NCI-H187 (cell line): ENCODE measurements at places on chromosomes 5 and 9.

- DNase-seq = no peak
Measured at GRCh38 chr5:6083311-6083978, 294.9 kb downstream of the MED10 start.

DNA sequence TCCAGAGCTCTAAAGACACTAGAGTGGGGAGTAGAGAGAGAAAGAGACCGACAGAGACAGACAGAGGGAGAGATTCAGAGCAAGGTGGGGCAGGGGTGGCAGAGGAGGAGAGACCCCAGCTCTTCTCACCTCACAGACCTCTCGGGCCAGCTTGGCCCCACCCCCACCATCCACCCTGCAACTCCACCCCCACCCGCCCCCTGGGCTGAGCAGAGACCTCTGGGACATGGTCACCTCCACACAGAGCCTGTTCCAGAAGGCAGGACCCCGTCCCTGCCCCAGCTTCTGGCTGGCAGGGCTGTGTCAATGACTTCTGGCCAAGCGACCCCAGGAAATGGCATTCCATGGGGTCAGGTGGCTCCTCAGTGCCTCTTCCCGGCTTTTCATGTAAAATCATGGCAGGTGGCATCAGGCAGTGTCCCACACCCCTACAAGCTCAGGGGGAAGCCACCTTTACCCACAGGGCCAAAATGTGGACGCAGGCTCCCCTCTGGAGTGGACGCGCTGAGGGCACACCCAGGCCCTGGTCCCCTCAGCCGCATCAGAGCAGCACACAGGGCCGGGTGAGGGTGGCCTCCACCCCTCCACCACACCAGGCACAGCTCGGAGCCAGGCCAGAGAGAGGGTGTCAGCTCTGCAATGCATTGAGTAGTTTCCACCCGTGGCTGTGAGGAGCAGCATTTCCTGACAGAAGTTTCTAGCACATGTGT is 131.2 kb upstream of the LPCAT1 start:
- no peak for DNase-seq

- no peak for DNase-seq
Measured at GRCh38 chr5:124605541-124605940, 140.9 kb downstream of the ZNF608 start.

DNA sequence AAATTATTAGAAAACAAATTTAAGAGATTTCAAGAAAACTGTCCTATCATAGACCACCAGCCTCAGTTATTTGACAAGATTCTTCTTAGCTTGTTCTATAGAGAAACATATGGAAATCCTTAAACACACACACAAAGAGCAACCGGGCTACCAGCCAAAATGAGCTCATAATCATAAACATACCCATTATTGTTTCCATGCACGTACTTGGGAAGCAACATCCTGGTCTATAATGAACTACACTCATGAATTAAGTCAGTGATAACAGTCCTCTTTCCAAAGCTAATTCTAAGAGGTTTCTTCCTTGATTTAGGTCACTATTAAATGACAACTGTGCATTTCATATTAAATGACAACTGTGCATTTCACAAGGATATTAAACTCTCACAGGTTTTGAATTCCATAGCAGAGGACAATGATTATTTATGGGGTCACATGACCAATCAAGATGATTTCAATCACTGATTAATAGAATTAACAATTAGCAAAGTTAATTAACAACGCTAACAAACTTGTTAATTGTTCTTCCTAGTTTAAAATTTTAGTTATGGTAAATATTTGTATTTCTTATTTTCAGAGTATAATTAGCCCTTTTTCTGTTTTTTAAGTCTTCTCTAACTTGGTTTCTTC is 77.0 kb downstream of the OXCT1 start:
- no peak for DNase-seq
